ENCODE measurements at places on chromosomes 2 and 18. TPM values are rescaled to one million over a fixed set of nuclear protein-coding genes. Genes with fewer than 3 reads are reported as not detected.

C2orf42 gene
- 13.1 TPM for total RNA-seq

NXPH2 gene
- 0.92 TPM for total RNA-seq

DNA sequence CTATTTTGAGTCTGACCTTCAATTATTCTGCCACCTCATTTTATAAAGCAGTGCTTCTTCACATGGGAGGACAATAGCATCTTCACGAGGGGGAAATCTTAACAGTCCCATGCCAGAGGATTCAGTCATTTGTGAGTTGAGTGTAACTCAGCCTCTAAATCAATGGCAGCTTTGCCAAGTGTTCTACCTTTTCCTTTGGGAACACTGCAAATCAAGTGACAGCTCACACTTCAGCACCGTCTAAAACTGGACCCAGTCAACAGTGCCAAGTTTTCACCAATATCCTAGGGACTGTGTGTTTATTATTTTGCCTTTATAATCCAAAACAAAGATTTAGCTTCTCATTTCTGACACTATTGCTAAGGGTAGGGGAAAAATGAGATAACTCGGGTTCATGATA is 133.6 kb downstream of the FIGN start:
- no peak for DNase-seq

IL36A gene
- total RNA-seq = not detected

GRCh38 chr2:190098851-190099250 is 36.3 kb upstream of the MSTN start:
- no peak for DNase-seq

DNA sequence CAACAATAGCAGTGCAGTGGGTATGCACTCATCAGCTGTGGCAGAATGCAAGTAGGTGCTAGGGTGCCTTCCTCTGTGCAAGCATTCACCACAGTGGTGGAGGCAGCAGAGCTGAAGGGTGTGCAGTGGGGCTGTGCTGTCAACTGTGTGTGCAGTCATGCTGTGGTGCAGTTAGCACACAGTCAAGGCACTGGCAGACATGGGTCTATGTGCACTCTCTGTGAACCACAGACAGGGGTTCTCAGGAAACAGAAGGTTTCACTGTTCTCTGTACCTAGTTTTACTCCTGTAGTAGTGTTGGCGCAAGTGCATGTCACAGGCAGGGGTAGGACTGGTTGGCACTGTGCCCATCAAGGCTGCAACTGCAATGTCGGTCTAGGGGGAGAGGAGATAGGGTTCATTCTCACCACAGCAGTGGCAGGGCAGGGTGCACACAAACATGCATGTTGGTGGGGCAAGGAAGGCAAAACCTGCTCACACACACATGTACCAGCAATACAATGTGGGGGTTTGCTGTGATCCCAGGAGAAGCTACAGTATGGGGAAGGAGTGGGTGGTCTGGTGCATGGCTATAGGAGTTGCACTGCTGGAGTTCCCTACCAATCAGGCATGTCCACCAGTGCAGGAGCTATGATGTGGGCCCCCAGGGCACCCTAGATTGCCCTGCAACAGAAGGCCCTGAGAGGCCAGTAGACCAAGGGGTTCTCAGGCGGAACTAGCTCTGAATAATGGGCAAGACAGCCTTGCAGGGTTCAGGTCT is 242.7 kb upstream of the DDX18 start:
- DNase-seq = no peak

RAMP1 gene
- total RNA-seq = 1.2 TPM

DNA sequence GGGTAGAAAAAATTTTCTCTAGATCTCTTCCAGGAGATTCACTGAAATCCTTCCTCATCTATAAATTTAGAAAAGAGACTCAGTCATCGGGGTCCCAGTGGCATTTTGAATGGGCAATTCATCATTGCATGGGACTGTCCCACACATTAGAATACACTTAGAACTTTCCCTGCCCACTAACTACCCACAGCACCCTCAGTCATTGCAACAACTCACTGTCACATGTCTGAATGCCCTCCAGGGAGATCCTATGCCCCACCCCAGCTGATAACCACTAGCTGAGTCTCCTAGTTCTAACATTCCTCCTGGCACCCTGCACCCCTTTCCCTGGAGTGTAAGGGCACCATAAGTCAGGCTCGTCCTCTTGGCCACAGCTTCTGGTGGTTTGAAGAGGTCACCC is 89.6 kb downstream of the INSIG2 start:
- no peak for DNase-seq

DNA sequence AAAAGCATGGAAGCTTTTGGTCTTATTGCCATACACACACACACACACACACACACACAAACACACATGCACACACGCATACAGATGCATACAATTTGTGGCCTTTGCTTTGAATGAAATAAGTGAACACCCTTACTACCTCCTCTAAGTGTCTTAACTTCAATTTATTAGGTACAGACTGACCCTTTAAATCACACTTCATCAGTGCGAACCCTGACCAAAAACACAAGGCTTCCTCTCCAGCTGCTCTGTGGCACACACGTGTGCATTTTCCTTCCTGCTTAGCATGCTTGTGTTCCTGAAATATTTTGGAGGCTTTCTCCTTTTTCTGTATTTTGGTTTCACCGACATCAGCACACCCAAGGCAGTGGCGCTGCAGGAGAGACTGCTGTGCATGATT is 96.0 kb downstream of the CNTNAP5 start:
- DNase-seq = no peak

IL37 gene
- not detected for total RNA-seq

DNA sequence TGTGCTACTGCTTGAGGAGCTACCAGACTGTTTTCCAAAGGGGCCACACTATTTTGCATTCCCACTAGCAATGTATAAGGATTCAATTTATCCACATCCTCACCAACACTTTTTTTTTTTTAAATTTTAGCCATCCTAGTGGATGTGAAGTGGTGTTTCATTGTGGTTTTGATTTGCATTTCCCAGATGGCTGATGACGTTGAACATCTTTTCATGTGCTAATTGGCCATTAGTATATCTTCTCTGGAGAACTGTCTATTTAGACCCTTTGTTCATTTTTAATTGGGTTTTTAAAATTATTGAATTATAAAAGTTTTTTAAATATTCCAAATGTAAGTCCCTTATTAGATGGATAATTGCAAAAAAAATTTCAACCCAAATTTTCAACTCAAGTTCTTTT is 121.1 kb downstream of the MAPK4 start:
- no peak for DNase-seq

GRCh38 chr2:187554011-187554703 is at the start of gene TFPI:
Gene TFPI, minus strand, starts transcription at chr2:187554435. Its CDS starts 50,667 bp downstream, at chr2:187503768.
- no peak for DNase-seq

DNA sequence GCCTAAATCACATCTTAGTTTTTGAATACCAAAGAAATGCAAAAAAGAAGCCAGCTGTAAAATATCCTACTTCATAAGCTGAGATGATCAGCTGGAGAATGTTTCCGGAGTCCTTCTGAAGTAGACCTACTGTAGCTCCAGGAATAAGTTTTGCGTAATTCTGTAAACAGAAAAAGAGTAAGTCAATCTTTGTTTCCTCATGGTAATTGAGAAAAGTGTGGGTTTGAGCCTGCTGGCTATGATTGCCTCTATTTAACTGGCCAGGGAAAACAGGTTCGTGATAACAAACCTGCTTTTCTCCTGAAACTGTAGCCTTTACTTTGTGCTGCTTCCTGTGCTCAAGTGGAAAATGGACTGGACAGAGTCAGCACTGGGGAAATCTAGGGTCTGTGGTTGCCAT is 58.2 kb downstream of the ITGB6 start:
- no peak for DNase-seq

GRCh38 chr2:119174216-119174992 is 15.9 kb upstream of the C1QL2 start:
- DNase-seq = peak; percentile 81

GRCh38 chr2:65655000-65655399 is 222.6 kb upstream of the SPRED2 start:
- no peak for DNase-seq

- no peak for DNase-seq
Measured at GRCh38 chr2:165835363-165835762, 41.3 kb upstream of the GALNT3 start.

CAD gene
- total RNA-seq = 150 TPM

TFPI gene
- total RNA-seq = 10.2 TPM

DNA sequence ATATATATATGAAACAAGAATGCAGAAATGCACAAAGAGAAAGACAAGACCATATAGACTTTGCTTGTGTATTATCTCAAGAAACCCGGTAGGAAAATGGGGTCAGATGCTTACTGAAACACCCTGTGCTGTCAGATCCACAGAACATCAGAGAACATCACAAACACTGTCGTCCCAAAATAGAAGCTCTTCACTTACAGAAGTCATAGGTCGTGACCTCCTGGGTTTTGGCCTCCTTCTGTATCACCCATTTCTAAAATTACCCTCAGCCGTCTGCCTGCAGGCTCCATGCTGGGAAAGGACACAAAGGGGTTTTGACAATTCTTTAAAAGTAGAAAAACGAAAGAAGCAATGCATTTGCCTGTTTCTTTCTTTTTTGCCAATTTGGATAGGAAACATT is 137.9 kb downstream of the PAX3 start:
- no peak for DNase-seq

GRCh38 chr2:28713577-28714298 is 37.9 kb upstream of the PPP1CB start:
- DNase-seq = no peak

AFF3 gene
- 1.2 TPM for total RNA-seq

DNA sequence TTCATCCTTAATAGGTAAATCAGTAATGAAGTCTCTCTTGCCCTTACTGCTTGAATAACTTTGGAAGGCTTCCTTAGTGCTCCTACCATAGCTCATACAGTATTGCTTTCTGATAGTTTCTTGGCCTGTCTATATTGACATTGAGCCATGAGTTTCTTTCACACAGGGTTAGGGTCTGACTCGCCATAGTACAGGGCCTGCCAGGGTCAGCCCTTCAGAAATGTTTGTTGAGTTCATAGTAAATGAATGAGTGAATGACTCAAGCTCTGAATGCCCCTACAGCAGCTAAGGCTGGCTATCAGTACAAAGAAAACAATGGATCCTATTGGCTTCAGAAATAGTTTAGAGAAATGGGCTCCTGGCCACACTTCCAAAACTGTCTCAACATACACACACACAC is 65.0 kb upstream of the LRATD1 start:
- DNase-seq = no peak

DNA sequence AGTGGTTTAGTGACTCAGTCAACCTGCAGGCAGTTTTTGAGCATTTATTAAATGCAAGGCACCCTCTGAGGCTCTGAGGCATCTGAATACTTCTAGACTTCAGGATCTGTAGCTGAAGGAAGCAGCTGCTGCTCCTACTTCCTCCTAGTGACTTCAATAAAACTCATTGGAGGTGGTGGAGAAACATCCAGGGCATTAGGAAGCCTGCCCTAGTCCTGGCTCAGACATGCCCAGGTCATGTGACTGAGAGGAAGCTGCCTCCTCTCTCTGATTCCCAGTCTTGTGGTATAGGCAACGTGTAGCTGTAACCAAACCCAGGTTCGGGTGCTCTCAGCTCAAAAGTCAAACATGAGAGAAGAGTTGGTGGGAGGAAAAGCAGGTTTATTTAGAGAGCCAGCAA is 287.2 kb upstream of the GYPC start:
- no peak for DNase-seq

- no peak for DNase-seq
Measured at GRCh38 chr2:218788529-218789255, 6.7 kb downstream of the CYP27A1 start.

DNA sequence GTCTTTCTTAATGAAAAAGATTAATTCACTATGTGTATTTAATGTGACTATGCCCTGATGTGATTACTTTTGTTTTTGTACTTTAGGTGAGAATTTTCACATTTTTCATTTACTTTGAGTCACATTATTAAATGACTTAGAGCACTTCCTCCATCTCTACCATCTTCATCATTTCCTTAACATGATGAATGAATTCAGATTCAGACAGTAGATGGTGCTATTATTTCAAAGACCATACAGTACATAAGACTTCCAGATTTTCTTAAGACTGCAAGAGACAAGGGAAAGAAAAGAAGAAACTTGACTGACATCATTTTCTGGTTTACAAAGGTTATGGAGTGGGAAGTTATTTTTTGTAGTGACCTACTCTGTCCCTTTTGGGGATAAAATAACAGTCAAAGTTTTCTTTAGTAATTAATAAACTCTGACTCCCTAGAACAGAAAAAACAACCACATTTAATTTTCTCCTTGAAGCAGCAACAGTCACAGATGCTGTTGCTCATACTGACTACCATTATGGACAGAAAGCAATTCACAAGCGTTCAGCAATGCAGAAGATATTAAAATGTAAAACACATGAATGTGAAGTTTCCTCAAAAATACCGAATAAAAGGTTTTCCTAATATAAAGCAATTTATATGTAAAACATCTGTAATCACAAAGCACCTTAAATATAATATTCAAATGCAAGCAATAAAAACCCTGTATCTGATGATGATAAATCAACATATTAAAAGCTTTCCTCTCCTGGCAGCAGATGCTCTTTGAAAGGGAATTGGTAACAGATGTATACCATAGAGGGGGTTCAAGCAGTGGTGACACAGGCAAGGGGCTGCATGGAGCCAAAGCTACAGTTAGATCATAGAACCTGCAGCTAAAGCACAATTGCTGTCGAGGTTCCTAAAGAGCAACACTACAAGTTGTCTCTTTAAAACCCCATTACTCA is 1010.9 kb upstream of the NXPH2 start:
- DNase-seq = no peak

DNA sequence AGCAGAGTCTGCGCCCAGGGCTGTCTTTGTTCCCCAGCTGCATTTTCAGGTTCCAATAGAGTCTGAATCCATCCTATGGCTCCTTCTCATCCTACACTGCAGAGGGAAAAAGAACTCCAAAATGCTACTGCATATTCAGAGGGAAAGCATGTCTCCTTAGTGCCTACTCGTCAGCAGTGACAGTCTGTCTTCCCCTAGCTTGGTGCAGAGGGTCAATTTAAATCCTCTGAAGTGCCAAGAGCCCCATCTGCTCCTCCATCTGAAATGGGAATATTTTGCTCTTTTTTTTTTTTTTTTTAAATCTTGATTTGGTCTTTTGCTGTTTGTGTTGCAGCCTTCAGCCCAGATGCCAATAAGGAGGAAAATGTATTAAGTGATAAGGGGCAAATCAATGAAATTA is 199.3 kb downstream of the RNF144A start:
- no peak for DNase-seq

DNA sequence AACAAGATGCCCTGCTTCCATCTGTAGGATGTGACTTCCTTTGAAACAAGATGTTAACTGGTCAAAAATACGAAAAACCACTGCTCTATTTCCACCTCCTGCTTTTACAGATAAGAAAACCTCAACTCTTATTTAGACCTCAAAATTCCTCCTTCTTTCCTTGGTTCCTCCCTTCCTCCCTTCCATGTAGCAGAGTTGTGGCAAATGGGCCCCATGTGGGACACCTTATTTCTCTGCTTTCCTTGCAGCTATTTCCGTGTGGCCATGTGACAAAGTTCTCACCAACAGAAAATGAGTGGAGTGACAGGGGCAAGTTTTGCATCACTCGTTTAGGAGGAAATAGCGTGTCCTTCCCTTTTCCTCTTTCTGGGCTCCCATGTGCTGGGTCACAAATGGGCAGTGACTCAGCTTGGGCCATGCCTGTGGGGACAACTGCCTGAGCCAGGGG is 69.4 kb upstream of the SMAD2 start:
- no peak for DNase-seq

All from WTC11 (cell line).